ENCODE measurements at places on chromosomes 1 and 21. TPM values are rescaled to one million over a fixed set of nuclear protein-coding genes. Genes with fewer than 3 reads are reported as not detected.

MYCL gene
- 0.38 TPM for total RNA-seq

ORC1 gene
- 6.5 TPM for total RNA-seq

GRCh38 chr1:202237052-202237451 is 43.5 kb downstream of the LGR6 start:
- peak; percentile 18 for DNase-seq

DNA sequence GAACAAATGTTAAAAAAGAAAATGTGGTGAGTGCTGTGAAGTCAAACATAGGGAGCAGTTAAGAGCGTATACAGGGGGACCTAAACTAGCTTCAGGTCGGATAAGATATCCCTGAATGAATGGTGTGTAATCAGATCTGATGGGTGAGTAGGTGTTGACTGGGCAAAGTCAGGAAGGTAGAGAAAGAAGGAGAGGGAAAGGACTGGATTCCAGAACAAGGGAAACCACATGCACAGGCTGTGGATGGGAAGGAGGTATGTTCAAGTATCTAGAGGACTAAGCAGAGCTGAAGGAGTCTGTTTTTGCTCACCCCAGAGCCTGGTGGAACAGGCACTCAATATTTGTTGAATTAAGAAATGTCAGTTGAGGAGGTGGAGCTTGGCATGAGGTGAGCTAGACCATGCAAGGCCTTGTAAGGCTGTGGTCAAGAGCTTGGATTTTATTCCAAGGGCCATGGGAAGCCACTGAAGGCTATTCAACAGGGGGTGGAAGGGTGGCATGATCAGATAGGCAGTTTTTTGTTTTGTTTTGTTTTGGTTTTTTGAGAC is 27.4 kb downstream of the MAP7D1 start:
- DNase-seq, result no peak

- DNase-seq, result no peak
Observed at GRCh38 chr1:220751111-220751510, 3.0 kb downstream of the MTARC2 start.

DNA sequence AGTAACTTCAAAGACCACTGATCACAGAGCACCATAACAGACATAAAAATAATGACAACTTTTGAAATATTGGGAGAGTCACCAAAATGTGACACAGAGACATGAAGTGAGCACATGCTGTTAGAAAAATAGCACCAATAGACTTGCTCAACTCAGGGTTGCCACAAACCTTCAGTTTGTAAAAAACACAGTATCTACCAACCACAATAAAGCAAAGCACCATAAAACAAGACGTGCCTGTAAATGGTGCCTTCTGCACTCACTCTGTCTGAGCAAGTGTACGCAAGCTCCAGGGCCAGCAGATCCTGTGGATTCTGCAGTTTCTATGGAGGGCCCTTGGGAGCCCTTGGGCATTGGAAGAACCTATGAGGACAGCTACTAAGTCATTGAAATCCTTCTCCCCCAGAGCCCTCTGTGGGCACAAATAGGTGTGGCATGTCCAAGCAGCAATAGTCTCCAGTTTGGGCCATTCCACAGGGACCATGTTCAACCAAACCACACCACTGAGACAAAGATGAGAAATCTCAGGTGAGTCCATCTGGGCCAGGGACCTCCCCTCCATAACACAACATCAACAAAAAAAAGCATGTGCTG is 116.9 kb upstream of the RAB4A start:
- DNase-seq, result no peak

FCRL5 gene
- total RNA-seq, result not detected

ZBTB8A gene
- total RNA-seq, result 5.5 TPM

DNA sequence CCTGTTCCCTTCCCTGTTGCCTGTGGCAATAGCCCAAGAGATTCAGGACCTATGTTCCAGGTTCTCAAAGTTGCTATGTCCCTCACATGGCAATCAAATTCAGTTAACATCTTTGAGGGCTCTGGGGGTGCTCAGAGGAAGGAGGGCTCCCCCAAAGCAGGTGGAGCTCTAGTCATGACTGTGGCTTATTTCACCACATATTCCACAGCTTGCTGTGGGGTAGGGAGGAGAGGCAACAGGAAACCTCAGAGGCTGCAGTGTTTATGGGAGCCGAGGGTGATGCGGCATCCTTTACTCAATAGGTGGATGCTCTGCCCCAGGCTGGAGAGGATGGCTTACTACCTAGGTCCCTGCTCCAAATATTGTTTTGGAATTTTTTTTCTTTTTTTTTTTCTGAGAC is 1.2 kb upstream of the MKNK1 start:
- DNase-seq, result no peak

GRCh38 chr1:245786948-245787347 is 632.2 kb downstream of the KIF26B start:
- no peak for DNase-seq

- DNase-seq, result no peak
Observed at GRCh38 chr1:110114784-110115183, 2.5 kb downstream of the UBL4B start.

KIF2C gene
- total RNA-seq, result 9.7 TPM

DNA sequence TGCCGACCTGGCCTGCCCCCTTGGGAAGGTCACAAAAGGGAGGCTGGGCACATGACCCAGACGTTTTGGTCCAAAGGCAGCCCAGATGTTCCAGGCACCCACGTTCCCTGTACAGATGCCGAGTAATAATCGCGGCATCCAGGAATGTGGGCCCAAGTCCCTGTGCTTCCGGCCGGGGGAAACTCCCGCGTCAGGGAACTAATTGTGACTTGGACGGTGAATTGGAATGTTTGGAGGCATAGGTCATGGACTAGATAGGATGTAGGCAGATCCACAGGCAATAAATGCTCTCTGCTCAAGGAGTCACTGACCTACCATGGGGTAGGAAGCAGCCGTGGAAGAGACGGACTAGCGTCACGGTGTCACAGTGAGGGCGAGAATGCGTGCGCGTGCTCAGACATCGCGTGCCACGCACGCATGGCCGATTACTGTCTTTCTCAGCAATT is 178.4 kb downstream of the DUSP10 start:
- DNase-seq, result no peak
